ENCODE measurements at places on chromosomes 7 and 10.

GRCh38 chr10:97494863-97495506, 3.2 kb downstream of the MMS19 start:
- no peak for DNase-seq

DNA sequence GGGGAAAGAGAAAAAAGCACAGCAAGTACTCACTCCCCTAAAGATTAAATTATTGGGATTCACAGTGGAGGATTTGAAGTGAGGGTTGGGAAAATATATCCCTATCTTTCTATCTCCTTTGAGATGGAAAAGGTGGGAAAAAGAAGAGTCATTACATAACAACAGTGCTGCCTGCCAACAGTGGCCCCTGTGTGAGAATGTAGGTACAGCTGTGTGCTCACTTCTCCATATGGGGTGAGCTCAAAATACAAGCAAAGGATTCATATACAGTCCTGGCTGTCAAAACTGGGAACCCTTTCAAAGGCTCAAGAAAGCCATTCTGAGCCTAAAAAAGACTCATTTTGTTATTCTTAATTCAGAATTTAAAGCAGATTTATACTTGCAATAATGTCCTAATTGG, 458.5 kb downstream of the GPAM start:
- DNase-seq = no peak

DNA sequence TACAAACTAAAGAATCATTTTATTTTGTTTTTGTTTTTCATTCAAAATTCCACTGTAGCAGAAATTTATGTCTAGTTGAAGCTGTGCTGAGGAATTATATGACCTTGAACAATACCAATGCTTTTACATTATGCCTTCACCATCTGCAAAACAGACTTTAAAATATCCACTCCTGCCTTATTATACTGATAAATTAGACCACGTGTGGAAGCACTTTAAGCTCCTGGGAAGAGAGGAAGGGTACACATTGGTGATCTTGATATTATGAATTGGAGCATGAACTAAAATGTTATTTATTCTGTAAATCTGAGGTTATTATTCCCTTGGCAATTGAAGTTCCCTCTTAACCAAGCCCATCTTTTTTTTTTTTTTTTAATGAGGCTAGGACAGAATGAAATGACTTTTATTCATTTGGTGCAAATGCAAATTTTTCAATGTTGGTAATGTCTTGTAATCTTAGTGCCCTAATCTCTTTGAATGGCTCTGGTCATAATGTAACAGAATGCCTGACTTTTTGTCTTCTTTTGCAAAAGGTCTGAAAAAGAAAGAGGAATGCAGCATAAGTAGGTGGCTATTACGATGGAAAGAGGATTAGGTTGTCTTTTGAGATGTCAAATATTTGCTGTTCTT, 139.9 kb upstream of the COBL start:
- DNase-seq = no peak

DNA sequence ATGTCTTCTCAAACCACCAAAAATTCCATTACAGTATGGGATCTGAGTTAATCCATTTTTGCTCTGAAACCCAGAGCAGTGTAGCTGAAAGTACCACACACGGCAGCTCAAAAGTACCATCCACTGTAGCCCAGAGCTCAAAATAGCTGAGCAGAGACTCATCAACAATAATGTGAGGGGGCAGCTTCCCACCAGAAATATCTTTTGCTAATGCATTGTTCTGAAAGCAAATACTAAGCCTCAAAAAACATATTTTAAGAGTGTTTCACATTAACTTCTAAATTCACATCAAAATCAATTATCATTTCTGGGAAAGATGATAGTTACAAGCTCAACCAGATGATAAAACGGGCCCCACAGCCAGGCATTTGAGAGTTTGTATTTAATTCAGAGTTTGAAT, 73.7 kb downstream of the ABLIM1 start:
- no peak for DNase-seq

DNA sequence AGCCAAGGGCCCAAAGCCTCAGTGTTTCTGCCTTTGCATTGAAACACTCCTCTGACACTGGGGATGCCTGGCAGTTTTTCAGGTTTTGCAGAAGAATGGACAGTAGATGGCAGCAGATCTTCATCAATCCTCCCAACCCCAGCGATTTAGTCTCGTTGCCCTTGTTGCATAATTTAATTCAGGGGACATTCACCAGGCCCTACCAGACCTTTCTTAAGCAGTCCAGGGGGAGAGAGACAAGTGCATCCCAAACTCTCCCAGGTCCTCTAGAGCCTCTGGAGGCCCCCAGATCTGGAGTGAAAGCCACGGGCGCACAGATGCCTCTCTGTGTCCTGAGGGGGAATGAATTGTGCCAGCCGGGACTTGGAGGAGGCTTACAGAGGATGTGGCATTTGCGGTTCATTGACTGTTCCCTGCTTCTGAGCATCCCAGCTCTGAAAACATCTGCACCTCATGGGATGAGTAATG, 29.6 kb downstream of the MINDY4 start:
- DNase-seq = peak; percentile 72

DNA sequence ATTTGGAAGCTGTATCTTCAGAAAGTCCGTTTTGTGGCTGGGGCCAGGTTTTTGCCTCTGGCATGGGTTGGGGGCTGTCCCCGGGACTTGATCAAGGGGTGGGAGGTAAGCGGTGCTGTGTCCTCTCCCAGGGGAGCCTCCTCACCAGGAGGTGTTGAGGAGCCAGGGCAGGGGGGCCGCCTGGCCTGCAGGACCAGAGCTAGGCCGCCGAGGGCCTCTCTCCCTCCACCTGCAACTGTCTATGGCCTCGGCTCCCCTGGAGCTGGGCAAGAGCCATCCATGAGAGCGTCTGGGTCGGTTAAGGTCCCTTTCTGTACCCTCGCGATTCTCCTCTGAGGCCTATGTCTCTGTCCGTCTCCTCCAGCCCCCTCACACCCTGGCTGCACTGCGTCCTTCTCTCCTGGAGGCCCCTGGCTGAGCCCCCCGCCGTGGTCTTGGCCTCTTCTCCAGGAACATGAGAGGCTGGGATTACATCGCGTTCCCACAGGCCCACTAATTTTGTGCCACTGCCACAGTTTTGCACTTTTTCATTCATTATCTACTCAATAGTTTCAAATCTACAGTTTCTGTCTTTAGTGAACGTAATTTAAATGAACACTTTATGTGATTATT, 20.6 kb downstream of the CALML5 start:
- no peak for DNase-seq

DNA sequence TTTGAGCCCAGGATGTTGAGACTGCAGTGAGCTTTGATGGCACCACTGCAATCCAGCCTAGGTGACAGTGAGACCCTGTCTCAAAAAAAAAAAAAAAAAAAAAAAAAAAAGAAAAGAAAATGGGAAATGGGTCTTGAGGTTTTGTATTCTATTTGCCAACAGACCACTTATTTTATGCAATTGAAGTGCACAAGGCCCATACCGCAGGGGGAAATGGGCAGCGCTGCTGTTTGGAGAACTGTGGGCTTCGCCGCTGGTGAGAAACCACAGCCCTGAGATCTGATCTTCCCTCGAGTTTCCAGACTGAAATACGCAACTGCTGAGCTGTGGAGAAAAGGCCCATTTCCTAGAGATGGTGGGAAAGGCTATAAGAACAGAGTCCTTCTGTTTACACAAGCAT, 512.0 kb downstream of the TCERG1L start:
- no peak for DNase-seq

DNA sequence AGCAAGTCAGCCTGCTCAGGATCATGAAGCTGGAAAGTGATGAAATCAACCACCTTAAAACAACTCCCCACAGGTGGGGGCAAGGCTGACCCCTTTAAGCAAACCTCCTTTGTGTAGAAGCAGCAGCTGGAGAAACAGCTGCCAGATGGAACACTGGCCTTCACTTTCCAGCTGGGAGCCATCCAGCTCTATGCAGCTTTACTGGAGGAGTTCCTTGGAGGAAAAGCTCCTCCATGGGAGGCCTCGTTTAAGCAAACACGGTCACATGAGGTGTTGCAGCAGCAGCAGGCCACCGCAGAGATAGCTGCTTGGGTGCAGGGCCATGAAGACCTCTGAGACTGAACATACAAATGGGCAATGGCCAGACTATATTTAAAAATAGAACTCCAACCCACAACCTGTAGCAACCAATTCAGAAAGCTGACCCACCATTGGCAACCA, 13.0 kb upstream of the DLG5 start:
- DNase-seq = peak; percentile 73

DNA sequence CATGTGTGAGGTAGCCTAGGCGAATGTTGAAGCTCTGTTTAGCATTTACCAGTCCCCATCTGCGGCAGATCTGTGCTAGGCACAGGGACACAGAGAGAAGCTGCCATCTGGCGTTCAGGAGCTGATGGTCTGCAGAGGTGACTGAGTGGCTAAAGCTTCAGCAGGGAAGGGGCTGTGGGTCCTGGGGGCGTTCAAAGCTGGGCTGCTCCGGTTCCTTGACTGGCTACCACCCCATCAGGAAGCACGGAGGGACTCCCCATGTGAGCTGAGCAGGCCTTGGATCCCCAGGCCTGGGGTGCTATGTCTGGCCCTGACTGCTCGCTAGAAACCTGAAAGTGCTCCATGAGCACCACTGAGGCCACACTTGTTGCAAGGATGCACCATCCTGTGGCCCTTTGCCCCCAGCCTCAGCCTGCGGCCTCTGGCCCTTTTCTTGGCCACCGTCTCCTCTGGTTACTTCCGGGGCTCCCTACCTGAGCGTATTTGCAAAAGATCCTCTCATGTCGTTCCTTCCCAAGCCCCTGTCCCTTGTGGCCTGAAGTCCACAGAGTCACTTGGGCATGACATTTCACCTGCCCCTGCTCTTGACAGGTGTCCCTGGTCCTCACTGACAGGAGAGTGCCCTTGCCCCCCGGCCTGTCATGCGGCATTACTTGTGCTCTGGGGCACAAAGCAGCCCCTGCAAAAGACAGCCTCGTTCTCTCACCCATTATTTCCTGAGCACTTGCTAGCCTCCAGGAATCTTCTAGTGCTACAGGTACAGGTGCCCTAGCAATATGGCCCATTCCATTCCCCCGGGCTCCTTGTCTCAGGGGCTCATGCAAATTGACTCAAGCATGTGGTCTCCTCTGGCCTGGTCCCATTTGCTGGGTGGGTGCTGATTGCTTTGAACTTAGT, 108.1 kb downstream of the GLRX3 start:
- no peak for DNase-seq

DNA sequence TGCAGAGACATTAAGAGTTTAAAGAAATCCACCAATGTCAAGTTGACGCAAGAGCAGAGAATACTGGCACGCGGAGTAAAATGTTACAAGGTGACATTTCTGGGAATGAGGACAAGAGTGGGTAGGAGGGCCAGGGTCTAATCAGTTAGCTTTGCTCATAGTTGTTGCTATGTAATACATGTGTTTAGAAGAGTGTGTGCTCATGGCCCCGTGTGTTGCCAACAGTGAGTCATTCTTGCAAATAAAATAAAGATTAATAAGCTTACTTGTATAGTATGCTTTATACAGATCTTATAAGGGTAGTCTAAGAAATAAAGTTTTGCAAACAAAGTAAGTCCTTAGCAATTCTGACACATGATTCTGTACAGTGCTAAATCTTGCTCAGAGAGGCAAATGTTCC, 64.5 kb downstream of the DNMBP start:
- DNase-seq = peak; percentile 62

DNA sequence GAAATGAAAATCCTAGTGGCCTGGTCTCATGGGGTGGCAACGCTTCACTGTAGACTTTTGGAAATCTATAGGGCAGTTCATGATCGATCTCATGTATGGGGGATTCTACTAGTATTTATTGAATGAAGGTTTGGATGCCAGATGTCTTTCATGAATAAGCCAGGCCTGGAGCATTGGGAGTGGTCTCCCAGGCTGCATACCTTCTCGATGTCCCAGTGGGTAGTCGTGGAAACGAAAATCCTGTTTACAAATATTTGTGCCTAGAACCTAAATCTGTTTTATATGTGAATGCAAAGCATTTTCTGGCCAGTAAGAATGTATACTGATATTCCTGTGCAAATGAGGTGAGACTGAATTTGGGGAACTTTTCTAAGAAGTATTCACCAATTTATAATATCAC, 105.0 kb upstream of the C1QL3 start:
- DNase-seq = no peak

GRCh38 chr10:29969255-29970011, 90.0 kb downstream of the JCAD start:
- no peak for DNase-seq

GRCh38 chr10:112236486-112236885, 46.7 kb upstream of the TECTB start:
- DNase-seq = no peak

DNA sequence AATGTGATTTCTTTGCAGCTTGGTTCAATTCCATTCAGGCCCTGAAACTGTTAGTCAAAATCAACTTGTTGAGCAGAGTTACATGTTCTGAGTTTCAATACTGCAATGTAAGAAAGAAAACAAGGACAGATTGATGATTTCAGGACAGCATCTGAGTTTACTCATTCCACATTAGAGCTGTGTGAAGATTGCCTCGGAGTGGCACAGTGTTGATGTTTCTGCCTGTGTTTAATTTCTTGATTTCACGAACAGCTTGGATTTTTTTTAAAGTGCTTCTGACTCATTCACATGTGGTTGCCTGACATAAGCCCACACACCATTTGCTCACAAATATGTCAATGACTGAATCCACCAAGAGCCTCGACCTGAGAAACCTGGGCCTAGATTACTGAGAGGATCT, 101.2 kb upstream of the PARD3 start:
- no peak for DNase-seq

- DNase-seq = no peak
Observed at GRCh38 chr7:157138101-157138423, 664 bp upstream of the UBE3C start.

DNA sequence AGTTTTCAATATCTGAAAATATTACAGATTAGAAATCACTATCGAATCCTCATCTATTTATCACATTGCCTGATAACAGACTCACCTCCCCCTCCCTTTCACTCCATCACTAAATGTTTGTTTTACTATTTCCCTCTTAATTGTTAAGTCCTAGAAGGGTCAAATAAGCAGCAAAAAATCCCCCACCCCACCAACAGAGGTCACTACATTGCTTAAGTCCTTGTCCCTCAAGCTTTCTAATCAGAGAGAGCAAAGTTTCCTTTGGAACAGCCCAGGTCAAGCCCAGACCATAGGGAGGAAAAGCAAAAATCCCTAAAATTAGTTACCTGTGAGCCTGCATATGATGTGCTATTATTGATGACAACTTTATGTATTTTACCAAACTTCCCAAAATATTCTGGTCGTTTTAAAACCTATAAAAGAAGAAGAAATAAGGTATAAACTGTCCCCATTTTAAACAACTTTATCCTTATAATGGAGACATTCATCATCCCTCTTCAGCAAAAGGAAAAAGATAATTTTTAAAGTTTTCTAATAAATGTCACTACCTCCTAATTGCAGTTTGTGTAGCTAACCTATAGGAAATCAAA, 95.0 kb downstream of the CNOT4 start:
- no peak for DNase-seq

GRCh38 chr10:68442971-68443370, 28.8 kb downstream of the DNA2 start:
- no peak for DNase-seq

DNA sequence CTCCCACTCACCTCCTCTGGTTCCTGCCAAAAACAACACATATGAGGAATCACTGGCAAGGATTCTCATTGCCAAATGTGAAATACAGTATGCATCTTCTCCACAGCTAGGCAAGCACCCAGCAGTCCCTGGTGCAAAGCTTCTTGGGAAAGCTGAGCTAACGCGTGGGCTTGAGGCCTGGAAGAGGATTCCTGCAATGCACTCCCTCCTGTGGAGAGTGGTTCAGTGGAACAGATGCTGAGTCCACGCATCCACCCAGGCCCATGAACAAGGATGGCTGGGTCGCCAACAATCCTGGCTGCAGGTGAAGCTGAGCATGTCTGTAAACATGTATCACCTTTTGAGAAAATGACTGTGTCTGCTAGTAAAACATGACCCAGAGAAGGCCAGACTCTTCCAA, 113.2 kb upstream of the CHST15 start:
- DNase-seq = no peak

GRCh38 chr7:72017756-72018155, 394.4 kb downstream of the CALN1 start:
- no peak for DNase-seq
